CD4-positive, alpha-beta T cell treated with Interleukin-10 for 1 hour (primary cell): ENCODE measurements at places on chromosomes 1 and 21.

- no peak for DNase-seq
These were observed 57.8 kb downstream of the DYRK1A start for GRCh38 chr21:37424396-37424795.

- DNase-seq, result no peak
These were observed 243.7 kb downstream of the TBX15 start for GRCh38 chr1:118744420-118744819.

- no peak for DNase-seq
These were observed 100.7 kb upstream of the SLC25A33 start for GRCh38 chr1:9438431-9439073.

DNA sequence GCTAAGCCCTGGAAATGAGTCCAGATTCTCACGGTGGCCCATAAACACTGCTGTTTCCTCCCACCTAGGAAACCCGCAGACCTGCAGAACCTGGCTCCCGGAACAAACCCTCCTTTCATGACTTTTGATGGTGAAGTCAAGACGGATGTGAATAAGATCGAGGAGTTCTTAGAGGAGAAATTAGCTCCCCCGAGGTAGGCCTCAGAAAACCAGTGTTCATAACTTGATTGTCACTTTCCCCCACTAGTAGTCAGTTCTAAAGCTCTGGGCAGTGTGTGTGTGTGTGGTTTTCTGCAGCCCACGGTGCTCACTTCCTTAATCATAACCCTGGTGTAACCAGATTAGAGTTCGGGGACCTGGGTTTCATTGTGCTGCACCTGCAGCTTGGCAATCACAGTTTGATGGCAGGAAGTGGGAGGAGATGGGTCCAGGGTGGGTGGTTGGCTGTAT lies 39.1 kb downstream of the CLIC6 start:
- peak; percentile 20 for DNase-seq

DNA sequence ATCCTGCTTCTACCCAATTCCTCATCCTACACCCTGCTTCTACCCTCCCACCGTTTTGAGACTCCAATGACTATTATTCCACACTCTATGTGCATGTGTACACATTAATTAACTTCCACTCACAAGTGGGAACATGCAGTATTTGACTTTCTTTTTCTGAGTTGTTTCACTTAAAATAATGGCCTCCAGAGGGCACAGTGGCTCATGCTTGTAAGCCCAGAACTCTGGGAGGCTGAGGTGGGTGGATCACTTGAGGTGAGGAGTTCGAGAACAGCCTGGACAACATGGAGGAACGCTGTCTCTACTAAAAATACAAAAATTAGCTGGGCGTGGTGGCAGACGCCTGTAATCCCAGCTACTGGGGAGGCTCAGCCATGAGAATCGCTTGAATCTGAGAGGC lies 464.8 kb downstream of the PTBP2 start:
- DNase-seq, result peak; percentile 9

GRCh38 chr1:59290193-59290949 lies 6.5 kb upstream of the FGGY start:
- DNase-seq, result no peak

GRCh38 chr1:99590578-99591209 lies 55.2 kb upstream of the PALMD start:
- DNase-seq, result no peak

- peak; percentile 64 for DNase-seq
These were observed 12.1 kb upstream of the DEGS1 start for GRCh38 chr1:224170748-224171478.

DNA sequence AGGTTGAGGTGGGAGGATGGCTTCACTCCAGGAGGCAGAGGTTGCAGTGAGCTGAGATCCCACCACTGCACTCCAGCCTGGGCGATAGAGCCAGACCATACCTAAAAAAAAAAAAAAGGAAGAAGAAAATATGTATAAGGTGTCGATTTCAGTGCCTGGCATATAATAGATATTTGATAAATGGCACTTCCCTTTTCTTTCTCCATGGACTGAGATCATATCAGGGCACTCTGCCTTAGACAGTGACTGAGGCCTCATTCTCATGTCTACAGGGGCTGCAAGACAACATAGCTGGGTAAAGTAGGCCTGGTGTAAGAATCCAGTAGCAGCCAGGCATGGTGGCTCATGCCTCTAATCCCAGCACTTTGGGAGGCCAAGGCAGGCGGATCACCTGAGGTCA lies 21.2 kb downstream of the PCAT6 start:
- DNase-seq, result no peak

- DNase-seq, result peak; percentile 29
These were observed 11.3 kb downstream of the NCSTN start for GRCh38 chr1:160354388-160354985.

- DNase-seq, result no peak
These were observed 98.3 kb downstream of the COQ8A start for GRCh38 chr1:227038401-227038800.

DNA sequence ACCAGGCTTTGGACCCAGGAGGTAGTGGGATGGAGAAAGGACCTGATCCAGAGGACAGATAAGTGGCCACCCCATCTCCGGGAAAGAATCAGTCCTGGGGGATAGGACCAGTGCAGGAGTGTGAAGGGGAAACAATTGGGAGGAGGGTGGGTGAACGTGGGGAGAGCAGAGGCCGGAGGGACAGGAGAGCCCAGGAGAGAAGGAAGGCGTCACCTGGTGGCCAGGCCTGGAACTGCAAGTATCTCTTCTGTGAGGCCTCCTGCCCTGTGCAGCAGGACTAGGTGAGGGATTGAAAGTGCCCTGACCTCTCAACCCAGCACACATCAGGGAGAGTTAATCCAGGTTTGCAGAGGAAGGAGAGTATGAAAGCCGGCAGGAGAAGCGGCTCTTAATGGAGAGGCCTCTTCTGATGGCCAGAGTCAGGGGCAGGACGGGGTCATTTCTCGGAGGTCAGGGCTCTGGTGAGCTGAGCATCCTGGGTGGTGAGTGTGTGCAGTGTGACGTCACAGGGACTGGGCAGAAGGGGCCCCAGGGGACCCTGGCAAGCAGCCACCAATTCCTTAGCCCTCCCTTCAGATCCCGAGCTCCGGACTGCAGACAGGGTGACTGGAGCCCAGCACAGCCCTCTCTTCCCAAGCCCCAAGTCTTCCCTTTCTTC lies 9.2 kb upstream of the LAD1 start:
- DNase-seq, result peak; percentile 58

DNA sequence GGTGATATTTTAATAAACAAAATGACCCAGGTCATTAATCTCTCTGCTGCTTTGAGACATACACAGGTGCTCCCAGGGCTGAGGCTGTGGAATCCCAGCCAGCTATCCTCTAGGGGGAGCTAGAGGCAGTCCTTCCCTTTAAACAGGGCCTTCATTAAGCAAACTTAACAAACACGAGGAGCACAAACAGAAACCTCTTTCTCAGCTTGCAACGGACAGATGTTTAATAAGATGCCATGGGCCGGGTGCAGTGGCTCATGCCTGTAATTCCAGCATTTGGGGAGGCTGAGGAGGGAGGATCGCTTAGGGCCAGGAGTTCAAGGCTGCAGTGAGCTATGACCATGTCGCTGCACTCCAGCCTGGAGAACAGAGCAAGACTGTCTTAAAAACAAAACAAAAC lies 106.7 kb downstream of the HIVEP3 start:
- DNase-seq, result peak; percentile 71

GRCh38 chr1:14600405-14601112 lies 2.1 kb downstream of the KAZN start:
- no peak for DNase-seq

GRCh38 chr1:203828503-203828902 lies 32.9 kb upstream of the SNRPE start:
- no peak for DNase-seq

DNA sequence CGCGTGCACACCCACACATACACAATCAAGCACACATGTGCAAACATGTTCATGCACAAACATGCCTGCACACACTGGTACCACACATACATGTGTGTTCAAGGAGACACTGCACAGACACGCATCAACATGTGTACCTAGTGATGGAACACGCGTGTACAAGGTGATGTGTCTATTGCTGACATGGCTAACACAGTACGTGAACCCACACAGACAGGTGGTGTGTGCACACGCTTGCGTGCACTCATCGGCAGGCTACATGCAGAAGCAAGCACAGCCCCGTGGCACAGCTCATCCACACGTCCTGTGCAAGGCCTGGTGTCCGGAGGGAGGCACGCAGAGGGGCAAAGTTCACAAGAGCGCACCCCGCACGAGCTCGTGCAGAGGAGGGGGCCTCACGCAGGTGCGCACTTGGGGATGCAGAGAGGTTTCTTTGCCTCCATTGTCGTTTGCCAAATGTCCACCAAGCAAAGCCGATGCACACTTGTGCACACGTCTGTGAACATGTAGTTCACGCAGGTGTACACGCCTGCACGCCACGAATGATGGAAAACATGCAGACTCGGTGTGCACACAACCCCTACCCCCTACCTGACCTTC lies 969 bp downstream of the ACAP3 start:
- no peak for DNase-seq

DNA sequence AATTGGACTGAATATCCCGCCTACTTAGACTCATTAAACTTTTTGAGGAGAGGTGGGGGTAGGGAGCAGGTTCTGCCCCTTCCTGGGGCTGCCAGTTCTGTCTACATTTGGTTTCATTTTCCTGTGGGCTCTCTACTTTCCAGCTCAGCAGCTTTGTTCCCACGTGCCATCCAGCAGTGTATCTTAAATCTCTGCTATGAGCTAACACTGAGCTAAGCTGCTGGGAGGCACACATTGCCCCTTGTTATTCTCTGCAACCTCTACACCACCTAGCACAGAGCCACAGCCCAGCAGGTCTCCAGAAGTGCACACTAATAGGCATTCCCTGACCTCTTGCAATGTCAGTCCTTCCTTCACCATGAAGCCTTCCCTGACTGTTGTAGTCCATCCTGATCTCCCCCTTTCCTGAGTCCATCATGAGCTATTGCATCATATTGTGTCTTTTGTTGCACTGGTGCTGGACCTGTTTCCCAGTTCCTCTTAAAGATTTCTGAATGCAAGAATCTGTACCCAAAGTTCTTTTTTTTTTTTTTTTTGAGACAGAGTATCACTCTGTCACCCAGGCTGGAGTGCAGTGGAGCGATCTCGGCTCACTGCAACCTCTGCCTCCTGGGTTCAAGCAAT lies 28.7 kb upstream of the NRDC start:
- no peak for DNase-seq

DNA sequence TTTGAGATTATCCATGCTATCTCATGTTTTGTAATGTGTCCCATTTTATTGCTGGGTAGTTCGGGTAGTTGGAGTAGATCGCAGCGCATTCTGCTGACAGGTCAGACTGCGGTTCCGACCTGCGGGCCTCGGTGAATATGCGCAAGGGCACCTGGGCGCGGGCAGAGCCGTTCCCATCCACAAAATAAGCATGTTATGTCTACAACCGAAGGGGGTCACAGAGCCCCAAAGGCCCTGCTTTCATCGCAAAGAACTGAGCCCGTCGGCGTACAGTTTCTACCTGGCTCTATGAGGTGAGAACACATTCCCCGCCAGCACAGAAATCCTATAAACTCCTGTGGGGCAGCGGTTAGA lies 88.4 kb downstream of the PRKAB2 start:
- DNase-seq, result no peak

DNA sequence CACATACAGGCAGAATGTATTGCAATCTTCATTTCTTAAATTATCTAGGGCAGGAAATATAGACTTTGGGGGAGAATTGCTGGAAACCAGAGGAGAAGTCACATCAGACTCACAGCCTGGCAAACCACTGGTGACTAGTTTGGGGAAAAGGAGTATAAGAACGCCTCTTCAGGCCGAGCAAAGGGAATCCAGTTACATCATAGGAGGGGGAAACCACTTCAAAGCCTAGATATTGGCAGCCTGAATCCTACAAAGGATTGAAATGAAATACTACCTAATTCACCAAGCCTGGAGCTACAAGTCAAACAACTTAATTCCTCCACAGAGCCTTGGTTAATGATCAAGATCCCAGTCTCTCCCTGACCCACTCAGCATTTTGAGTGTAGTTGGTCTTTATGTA lies 121.7 kb downstream of the SLC30A10 start:
- DNase-seq, result no peak

GRCh38 chr1:179923029-179923428 lies 31.6 kb upstream of the CEP350 start:
- DNase-seq, result no peak

DNA sequence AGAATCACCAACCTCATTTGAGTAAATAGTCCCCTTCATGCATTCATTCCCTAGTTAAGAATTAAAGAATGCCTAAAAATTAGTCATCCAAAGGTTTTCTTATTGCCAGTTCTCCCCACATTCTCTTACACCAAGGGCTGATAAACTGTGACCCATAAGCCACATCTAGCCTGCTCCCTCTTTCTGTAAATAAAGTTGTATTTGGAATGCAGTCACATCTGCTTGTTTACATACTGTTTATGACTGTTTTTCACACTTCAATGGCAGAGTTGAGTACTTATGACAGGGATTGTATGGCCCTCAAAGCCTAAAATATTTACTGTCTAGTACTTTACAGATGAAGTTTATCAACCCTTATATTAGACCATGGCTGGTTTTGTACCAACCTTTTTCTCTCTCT lies 16.1 kb upstream of the DYRK1A start:
- DNase-seq, result no peak

DNA sequence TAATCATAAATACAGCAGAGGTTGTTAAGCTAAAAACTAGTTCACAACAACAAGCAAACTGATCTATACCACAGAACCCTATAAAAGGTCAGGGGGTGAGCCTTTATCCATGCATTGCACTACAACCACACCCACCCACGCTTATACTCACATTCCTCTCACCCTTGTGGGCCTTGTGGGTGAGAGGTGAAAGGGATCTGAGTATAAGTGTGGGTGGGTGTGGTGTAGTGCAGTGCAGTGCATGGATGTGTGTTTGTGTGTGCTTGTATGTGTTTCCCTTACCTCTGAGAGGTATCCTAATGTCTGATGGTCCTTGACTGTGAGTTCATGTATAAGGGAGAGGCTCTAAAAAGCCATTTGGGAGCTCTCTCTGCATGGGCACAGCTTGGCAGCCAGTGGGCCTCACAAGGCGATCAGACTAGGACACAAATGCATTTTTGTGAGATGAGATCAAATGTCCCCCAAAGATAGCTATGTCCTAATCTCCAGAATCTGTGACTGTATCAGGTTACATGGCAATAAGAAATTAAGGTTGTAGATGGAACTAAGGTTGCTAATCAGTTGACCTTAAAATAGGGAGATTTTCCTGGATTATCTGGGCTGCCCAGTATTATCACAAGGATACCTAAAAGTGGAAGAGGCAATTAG lies 95.5 kb upstream of the DPT start:
- DNase-seq, result no peak

DNA sequence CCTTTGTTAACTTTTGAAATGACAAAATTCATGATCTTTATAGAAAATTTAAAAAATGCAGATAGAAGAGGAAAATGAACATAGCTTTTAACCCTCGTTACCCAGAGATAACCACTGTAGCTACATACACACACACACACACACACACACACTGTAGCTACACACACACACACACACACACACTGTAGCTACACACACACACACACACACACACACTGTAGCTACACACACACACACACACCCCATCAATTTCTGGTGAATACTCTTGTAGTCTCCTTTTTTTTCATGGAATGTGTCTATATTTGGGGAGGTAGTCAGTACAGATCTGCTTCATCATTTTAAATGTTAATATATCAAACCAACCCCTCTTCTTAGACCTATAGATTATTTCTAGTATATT lies 58.5 kb downstream of the SH3BGR start:
- DNase-seq, result no peak
